ENCODE measurements at places on chromosomes 1 and 21. TPM values are rescaled to one million over a fixed set of nuclear protein-coding genes. Genes with fewer than 3 reads are reported as not detected.

DNA sequence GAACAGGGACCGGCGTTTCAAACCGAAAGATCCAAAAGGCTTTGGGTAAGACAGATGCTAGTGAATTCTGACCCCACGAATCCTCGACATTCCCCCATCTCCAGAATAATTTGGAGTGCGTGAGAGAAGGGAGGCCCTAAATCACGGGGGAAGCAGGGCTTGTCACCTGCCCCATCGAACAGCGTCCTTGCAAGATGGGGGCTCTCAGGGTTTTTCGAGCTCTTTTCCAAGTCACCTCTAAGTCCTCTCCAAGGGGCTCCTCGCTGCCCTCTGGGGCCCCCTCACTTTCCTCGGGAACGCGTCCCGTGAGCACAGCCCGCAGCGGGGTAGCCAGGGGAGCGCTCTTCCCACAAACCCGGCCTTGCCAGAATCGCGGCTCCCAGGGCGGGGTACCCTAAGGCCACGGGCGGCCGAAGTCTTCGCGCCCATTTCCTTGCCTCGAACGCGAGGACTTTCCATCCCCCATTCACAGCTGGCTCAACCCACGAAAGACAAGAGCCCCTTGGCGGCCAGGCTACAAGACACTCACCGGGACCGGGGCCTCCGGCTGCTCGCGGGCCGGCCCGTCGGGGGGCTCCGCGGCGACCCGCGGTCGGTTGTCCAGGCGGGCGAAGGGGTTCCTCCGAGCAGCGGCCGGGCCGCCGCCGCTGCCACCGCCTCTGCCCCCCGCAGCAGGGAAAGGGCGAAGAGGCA is 546 bp downstream of the DONSON start:
- no peak for DNase-seq

DNA sequence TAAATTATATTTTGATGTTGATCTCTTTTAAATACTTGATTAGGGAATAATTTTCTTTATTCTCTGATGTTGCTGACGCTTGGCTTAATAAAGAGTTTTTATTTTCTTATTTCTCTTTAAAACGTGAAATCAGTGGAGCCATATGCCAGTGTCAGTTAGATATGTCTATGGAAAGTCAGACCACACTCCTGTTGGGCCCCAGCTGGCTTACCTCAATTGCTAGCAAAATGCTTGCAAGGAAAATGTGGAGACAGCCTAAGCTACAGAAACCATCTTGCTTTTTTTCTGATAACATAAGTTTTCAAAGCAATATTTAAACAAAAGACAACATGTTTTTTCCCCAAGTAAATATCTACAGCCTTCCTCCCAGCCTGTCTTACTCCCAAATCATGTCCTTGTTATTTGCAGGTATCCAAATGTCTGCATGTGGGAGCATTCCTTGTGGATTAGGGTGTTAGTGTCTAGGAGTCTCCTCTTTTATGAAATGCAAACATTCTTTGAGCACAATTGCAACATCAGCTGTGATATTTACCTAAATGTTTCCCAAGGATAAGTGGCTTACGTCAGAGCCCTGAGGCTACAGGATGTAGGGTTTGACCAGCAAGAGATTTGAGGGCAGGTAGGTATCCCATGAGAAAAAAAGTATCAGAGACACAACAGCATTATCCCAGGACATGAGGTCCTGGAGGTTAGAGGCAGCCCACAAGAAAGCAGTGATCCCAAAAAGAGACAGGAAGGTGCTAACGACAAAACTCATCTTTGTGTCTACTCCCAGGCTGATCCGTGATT is 117.2 kb upstream of the KCNJ15 start:
- DNase-seq = no peak

GRCh38 chr1:227762231-227762911 is 27.1 kb downstream of the SNAP47 start:
- DNase-seq = peak; percentile 86

DNA sequence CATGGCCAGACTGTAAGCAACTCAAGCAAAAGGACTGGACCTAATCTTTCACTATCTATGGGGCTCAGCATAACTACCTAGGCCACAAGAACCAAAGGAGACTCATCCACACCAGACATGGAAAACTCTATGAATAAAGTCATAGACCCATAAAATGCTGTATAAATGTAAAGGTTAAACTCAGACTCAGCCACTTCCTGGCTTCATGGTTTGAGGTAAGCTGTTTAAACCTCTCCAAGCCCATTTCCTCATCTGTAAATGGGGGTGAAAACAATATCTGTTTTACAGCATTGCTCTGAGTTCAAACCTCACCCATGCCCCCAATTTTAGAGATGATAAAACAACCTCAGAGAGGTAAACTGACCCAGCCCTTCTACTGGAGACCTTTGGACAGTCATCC is 4.0 kb upstream of the SMIM12 start:
- DNase-seq = no peak

DNA sequence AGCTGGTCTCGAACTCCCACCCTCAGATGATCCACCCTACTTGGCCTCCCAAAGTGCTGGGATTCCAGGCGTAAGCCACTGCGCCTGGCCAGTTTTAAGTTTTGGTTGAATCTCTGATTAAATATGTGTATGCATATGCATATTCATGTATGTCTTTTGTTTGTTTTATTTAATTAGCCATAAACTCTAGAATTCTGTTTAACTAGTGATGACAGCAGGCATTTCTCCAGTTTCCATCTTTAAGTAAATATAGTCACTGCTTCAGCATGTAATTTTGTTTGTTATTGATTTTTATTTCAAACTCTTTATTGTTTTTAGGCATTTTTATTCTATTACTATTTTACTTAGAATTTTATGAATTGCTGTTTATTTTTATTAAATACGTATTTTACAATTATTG is 58.0 kb downstream of the NUF2 start:
- no peak for DNase-seq

DNA sequence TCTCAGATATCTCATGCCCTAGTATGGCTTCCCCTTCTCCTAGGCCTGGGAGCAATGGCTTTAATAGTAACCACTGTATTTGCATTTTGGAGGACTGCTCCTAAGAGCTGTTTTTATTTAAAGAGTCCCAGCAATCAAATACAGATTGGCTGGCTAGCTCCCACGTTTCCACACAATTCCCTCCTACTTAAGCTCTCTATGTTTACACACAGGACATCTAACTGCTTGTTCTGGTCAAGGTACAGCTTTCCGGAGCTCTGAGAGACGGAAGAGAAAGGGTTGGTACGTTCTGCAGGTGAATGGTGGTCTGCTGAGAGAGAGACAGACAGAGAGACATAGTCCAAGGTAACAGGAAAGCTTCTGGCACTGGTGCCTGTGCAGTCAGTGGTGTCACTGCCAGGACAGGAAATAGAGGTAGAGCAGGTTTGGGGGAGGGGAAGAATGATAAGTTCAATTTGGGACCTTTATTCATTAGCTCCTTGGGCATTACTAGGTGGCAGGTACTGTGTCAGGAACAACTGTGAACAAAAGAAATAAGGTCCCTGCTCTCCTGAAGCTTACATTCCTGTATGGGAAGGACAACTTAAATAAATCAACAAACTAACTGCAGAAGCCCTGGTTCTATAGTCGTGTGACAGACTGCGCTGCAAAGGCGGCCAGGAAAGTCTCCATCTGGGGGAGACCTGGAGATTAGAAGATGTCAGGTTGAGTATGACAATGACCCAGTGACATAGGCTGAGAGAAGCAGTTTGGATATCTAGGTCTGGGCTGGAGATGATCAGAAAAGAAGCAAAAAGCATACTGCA is 1.2 kb upstream of the SLC25A33 start:
- DNase-seq = no peak

DNA sequence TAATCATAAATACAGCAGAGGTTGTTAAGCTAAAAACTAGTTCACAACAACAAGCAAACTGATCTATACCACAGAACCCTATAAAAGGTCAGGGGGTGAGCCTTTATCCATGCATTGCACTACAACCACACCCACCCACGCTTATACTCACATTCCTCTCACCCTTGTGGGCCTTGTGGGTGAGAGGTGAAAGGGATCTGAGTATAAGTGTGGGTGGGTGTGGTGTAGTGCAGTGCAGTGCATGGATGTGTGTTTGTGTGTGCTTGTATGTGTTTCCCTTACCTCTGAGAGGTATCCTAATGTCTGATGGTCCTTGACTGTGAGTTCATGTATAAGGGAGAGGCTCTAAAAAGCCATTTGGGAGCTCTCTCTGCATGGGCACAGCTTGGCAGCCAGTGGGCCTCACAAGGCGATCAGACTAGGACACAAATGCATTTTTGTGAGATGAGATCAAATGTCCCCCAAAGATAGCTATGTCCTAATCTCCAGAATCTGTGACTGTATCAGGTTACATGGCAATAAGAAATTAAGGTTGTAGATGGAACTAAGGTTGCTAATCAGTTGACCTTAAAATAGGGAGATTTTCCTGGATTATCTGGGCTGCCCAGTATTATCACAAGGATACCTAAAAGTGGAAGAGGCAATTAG is 95.5 kb upstream of the DPT start:
- DNase-seq = no peak

DNA sequence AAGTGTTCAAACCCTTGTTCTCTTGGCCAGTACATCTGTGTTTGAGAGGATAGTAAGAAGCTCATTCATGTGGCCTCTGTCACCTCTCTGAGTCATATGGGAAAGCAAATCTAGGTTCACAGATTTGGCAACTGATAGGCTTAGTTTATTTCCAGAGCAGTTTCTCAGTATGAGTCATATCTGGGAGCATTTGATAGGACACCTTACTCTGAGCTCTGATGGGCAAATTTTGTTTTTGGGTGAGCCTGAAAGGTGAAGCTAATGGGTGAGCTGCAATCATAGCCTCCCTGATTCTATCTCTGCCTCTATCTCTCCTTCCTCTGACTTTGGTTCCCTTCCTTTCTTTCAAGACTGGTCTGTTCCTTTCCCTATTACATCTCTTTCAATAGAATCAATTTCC is 134.4 kb downstream of the S1PR1 start:
- no peak for DNase-seq

- DNase-seq = no peak
These were observed 91.9 kb downstream of the TSEN15 start for GRCh38 chr1:184143449-184143848.

GRCh38 chr1:84773933-84774497 is 83.8 kb upstream of the SSX2IP start:
- DNase-seq = no peak

LCE2B gene
- not detected for total RNA-seq

NR1I3 gene
- not detected for total RNA-seq

F5 gene
- total RNA-seq = 9.7 TPM

TRIM62 gene
- 23.9 TPM for total RNA-seq

ASCL5 gene
- 0.19 TPM for total RNA-seq

ATP6V1G3 gene
- total RNA-seq = not detected

FAM163A gene
- not detected for total RNA-seq

SELP gene
- 3.4 TPM for total RNA-seq

ARMH1 gene
- 80.6 TPM for total RNA-seq

SIM2 gene
- 0.12 TPM for total RNA-seq

MAP3K7CL gene
- total RNA-seq = 6.9 TPM

LAD1 gene
- total RNA-seq = 1.1 TPM
